BJ (cell line): ENCODE measurements at places on chromosomes 5 and 9. TPM values are rescaled to one million over a fixed set of nuclear protein-coding genes. Genes with fewer than 3 reads are reported as not detected.

The RASA1 gene
- 19.8 and 36.8 TPM in 2 replicates for polyA plus RNA-seq

The CBY3 gene
- polyA plus RNA-seq: not detected in 2 replicates

The FUT7 gene
- not detected in 2 replicates for polyA plus RNA-seq

The GABRA1 gene
- not detected in 2 replicates for polyA plus RNA-seq

The REEP5 gene
- 278 and 334 TPM in 2 replicates for polyA plus RNA-seq

The SPINK6 gene
- not detected in 2 replicates for polyA plus RNA-seq

The ZNF367 gene
- 0.97 and 1.8 TPM in 2 replicates for polyA plus RNA-seq

The LMNB1 gene
- 11.2 and 12.0 TPM in 2 replicates for polyA plus RNA-seq

The IL5 gene
- not detected in 2 replicates for polyA plus RNA-seq

The SETX gene
- polyA plus RNA-seq: 15.3 and 24.4 TPM in 2 replicates

The MARCOL gene
- polyA plus RNA-seq: not detected in 2 replicates

The ACTBL2 gene
- polyA plus RNA-seq: 0.05 and 0.07 TPM in 2 replicates

The PCA3 gene
- not detected in 2 replicates for polyA plus RNA-seq

The CSF1R gene
- polyA plus RNA-seq: 0.11 and 0.29 TPM in 2 replicates

The CARD9 gene
- 12.9 and 21.3 TPM in 2 replicates for polyA plus RNA-seq

The PCDHA10 gene
- polyA plus RNA-seq: 0.02 TPM in 2 replicates

The NIM1K gene
- polyA plus RNA-seq: 1.1 and 1.3 TPM in 2 replicates

The IRX2 gene
- 1.8 and 2.7 TPM in 2 replicates for polyA plus RNA-seq

The ANAPC2 gene
- 14.6 and 25.5 TPM in 2 replicates for polyA plus RNA-seq

The KIF4B gene
- polyA plus RNA-seq: not detected in 2 replicates

The F2R gene
- 50.4 and 53.9 TPM in 2 replicates for polyA plus RNA-seq

The CCDC192 gene
- not detected in 2 replicates for polyA plus RNA-seq

The TEX53 gene
- polyA plus RNA-seq: not detected in 2 replicates

The LRRC26 gene
- not detected in 2 replicates for polyA plus RNA-seq

The PRUNE2 gene
- 0.78 and 1.3 TPM in 2 replicates for polyA plus RNA-seq

The MOB3B gene
- 0.04 and 0.05 TPM in 2 replicates for polyA plus RNA-seq

The EPB41L4B gene
- 0.21 and 0.48 TPM in 2 replicates for polyA plus RNA-seq

The DPYSL3 gene
- 48.3 and 49.6 TPM in 2 replicates for polyA plus RNA-seq

The HAVCR2 gene
- polyA plus RNA-seq: 0.05 TPM in 1 of 2 replicates, not detected in the other

The SAXO1 gene
- polyA plus RNA-seq: not detected in 2 replicates

The PTPRD gene
- 0.39 and 0.48 TPM in 2 replicates for polyA plus RNA-seq

The ANKDD1B gene
- polyA plus RNA-seq: 0.18 and 0.32 TPM in 2 replicates

The DMRT3 gene
- polyA plus RNA-seq: not detected in 2 replicates

The CDC20B gene
- not detected in 2 replicates for polyA plus RNA-seq

The LCN9 gene
- not detected in 2 replicates for polyA plus RNA-seq

The IFNA13 gene
- polyA plus RNA-seq: not detected in 2 replicates

The EGR1 gene
- 4.7 and 5.4 TPM in 2 replicates for polyA plus RNA-seq

The SEMA5A gene
- 56.4 and 98.4 TPM in 2 replicates for polyA plus RNA-seq

The LCNL1 gene
- 0.01 and 0.06 TPM in 2 replicates for polyA plus RNA-seq

The GNE gene
- 14.7 and 16.7 TPM in 2 replicates for polyA plus RNA-seq

The SCGB3A2 gene
- polyA plus RNA-seq: not detected in 2 replicates

The HTR4 gene
- polyA plus RNA-seq: not detected in 2 replicates

The SLC25A25 gene
- 10.2 and 12.9 TPM in 2 replicates for polyA plus RNA-seq

The SPEF2 gene
- 4.0 and 5.8 TPM in 2 replicates for polyA plus RNA-seq

The SLC1A1 gene
- polyA plus RNA-seq: 6.4 and 8.8 TPM in 2 replicates

The SUSD3 gene
- polyA plus RNA-seq: 0.98 and 1.9 TPM in 2 replicates

The MEIKIN gene
- not detected in 2 replicates for polyA plus RNA-seq

The FANCC gene
- polyA plus RNA-seq: 5.5 and 6.1 TPM in 2 replicates
